Stimulated activated CD4-positive, alpha-beta T cell treated with anti-CD3 and anti-CD28 coated beads, TNF-alpha, amount 100 ng/mL, for 24 hours (primary cell): ENCODE measurements at places on chromosomes 4 and X.

DNA sequence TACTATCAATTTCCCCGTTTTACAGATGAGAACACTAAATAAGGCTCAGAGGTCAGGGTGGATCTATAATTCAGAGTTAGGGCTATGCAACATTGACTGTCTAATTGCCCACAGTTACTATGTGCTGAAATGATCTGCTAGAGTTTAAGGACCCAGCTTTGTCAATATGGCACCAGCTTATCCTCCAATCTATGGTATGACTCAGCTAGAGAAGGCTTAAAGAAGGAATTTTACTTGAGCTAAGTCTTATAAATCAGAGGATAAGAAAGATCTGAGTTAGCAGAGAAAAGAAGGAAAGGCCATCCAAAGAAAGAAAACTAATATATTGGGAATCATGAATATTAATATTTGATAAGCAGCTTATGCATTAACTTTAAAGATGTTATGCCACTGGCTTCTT is 78.1 kb downstream of the ASB9 start:
- no peak for DNase-seq

GRCh38 chr4:2804449-2804972 is 11.6 kb downstream of the SH3BP2 start:
- no peak for DNase-seq

DNA sequence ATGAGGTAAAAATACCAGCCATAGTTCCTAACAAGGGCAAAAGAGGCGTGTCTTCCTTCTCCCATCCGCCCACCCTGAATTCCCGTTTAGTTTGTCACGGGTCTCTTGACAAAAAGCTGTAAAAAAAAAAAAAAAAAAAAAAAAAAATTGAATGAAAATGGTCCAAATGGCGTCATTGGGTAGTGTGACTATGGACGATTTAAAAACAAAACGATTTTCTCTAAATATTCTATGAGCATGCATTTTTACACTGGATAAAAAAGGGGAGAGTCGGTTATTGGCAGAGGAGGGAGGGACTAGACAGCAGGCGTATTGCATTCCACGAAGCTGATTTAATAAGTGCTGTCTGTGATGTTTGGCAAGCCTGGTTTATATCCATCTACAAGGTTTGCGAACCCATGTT is at the start of gene FAM133A:
Gene FAM133A, plus strand, starts transcription at position 338 of the 403 bp plus-strand sequence. CDS start 35,214 bp downstream, outside the sequence.
- no peak for DNase-seq

DNA sequence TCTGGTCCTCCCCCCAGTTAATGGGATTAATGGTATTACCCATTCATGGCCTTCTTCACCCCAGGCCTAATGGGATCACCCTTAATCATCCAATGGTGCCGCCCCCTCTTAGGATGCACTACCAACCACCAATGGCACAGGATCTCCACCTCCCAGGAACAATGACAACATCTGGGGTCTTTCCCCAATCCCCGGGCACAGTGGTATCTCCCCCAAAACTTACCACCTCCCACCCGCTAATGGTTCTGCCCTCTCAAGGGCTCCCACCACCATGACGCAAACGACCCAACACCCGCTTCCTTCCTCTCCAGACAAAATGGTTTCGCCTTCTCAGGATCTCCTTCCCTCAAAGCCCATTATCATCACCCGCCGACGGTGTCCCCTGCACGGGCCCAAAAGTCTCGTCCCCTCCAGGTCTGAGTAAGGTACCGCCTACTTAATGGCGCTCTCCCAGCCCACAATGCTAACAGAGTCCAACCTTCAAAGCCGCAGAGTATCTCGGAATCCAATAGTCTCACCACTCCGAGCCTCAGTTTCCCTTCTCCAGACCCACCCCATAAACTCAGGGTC is 458 bp downstream of the GRIPAP1 start:
- DNase-seq = peak; percentile 31

DNA sequence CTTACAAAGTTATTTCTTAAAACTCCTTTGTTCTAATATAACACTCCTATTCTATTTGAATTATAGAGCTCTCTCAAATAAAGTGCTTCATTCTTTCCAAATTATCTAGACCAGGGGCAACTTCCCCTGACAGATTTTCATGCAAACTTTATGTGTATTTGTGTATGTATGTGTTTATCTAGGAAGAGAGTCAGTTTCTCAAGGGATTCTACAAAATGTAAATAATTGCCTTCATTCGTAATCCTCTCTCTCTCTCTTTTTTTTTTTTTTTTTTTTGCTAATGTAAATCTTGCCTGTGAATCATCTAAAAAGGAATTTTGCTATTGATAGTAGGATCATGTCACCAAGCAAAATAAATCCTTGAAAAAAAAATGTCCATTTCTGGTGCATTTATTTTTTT is 38.9 kb upstream of the RBPJ start:
- DNase-seq = no peak

DNA sequence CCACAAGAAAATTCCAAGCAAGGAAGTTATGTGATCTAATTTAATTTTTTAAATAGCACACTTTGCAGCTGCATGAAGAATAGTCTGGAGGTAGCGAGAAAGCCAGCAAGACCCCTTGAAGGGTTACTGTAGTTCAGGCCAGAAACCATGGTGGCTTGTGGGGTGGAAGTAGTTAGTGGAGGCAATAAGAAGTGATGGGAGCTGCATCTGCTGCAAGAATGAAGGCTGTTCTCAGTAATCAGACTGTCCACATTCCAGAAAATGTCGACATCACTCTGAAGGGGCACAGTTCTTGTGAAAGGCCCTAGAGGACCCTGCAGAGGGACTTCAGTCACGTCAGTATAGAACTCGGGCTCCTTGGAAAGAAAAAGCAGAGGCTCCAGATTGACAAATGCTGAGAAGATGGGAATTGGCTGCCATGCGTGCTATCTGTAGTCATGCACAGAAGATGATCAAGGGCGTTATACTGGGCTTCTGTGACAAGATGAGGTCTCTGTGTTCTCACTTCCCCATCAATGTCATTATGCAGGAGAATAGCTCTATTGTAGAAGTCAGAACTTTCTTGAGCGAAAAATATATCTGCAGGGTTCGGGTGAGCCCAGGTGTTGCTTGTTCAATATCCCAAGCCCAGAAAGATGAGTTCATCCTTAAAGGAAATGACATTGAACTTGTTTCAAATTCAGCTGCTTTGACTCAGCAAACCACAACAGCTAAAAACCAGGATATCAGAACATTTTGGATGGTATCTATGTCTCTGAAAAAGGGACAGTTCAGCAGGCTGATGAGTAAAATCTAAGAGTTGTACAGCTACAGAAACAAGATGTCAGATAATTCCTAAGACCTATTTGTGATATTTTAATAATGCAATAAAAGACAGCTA is 254.2 kb downstream of the CBR4 start:
- DNase-seq = no peak

DNA sequence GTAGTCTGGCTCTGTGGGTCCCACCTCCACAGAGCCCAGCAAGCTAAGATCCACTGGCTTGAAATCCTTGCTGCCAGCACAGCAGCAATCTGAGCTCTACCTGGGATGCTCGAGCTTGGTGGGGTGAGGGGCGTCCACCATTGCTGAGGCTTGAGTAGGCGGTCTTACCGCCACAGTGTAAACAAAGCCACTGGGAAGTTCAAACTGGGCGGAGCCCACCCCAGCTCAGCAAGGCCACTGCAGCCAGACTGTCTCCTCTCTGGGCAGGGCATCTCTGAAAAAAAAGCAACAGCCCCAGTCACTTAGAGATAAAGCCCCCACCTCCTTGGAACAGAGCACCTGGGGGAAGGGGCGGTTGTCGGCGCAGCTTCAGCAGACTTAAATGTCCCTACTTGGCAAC is 243.2 kb upstream of the POF1B start:
- DNase-seq = no peak

DNA sequence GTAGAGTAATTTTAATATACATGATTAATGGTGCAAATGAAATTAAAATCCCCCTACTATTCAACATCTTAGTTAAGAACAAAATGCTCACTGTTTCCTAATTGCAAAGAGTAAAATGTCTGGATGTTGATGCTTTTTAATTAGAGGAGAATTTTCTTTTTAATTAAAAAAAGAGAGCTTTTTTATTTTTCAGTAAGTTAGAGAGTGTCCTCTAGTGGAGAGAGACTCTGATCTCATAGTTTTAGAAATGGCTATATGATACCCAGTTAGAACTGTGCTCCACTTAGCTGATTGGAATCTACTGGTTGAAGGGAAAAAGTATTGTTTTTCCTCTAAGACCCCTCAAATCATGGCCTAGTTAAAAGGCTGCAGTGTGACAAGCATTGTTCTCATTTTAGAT is 312.0 kb upstream of the MAGEB2 start:
- no peak for DNase-seq

DNA sequence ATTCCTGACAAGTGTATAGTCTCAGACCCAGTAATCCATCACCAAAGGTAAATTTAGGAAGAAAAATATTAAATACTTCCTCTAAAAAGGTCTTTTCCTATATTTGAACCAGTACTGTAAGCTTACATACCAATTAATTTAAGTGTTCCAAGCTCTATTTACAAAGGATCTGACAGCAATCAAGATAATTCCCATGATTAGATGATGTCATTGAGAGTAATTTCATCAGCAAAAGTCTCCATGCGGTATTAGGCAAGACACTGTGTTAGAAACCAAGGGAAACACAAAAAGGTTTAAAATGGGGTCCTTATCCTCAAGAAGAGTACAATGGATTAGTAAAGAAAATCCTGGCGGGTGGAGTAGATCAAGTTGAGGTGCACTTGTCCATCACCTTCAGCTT is 198.5 kb downstream of the PRDM5 start:
- no peak for DNase-seq

- no peak for DNase-seq
Observed at GRCh38 chr4:70712604-70713452, 8.9 kb upstream of the RUFY3 start.

DNA sequence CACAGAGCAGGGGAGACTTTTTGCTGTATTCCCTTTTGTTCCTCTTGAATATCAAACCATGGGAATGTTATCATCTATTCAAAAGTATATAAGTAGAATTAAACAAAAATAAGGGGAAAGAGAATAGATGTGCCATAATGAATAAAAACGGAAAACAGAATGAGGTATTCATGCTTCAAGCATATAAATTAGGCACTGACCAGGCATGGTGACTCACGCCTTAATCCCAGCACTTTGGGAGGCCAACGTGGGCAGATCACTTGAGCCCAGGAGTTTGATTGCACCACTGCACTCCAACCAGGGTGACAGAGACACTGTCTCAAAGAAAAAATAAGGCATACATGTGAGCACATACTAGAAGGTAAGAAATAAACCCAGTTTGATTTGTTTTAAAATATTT is 16.3 kb upstream of the NEUROG2 start:
- no peak for DNase-seq
